Activated CD4-positive, alpha-beta T cell treated with anti-CD3 and anti-CD28 coated beads, Interleukin-10, Interleukin-2, amounts not matched to agents 100 ng/mL and 50 ng/mL, durations not matched to agents 16 hours and 8 hours (primary cell): ENCODE measurements at places on chromosomes 2 and 18.

DNA sequence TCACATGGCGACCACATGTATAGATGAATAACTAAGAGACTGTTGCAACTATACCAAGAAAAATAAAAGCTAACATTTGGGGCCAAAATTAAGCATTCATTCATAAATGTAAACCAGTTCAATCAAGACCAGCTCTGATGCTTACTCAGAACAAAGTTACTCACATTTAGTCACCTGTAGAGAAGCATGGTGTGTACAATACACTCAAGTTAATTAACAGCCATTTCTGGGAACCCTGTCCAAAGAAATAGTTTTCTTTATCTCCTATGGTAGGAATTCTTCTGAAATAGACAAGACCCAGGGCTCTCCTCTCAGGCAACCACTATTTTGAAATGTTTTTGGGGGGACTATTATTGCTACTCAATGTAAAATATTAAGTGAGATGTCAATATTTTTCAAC lies 1.6 kb downstream of the SCN3A start:
- no peak for DNase-seq

GRCh38 chr18:70419526-70419925 lies 130.7 kb downstream of the SOCS6 start:
- no peak for DNase-seq

DNA sequence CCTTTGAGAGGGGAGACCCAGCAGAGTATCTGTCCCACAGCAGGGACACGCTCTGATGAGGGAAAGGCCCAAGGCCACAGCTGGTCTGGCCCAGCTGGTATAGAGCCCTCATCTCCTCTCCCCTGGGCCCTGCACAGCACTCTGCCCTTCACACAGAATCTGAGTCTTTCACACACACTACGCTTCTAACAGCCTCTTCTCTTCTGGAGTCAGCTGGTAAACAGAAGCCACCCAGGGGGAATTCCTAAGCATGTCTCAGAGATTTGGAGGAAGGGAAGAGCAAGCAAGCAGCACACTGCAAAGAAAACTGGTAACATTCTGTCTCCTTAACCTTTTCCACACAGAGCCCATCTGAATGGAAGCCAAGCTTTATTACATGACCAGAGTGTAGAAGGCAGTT lies 121.1 kb upstream of the ACAA2 start:
- DNase-seq = no peak

DNA sequence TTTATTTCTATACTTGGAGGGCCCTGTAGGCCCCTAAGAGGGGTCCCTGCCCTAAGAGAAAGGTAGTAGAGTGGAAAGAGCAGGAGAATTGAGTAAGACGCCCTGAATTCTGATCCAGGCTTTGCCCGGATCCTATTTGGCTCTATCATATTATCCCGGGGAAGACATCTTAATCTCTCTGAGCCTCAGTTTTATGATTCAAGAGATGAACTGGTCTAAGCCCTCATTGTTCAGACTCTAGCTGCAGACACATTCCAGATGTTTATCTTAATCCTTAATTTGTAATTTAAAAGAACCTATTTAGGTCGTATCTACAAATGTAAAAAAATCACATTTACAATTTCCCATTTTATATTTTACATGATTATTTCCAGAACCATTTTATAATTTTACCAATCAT lies 220.1 kb downstream of the AGPS start:
- no peak for DNase-seq
